Uterus (tissue), 4 donors: ENCODE measurements at places on chromosomes 4 and X.
A peak's percentile ranks its signal among the peaks of the same experiment; 100 is the strongest.

GRCh38 chr4:84726356-84726755, 143.4 kb downstream of the CDS1 start:
- no peak for DNase-seq

DNA sequence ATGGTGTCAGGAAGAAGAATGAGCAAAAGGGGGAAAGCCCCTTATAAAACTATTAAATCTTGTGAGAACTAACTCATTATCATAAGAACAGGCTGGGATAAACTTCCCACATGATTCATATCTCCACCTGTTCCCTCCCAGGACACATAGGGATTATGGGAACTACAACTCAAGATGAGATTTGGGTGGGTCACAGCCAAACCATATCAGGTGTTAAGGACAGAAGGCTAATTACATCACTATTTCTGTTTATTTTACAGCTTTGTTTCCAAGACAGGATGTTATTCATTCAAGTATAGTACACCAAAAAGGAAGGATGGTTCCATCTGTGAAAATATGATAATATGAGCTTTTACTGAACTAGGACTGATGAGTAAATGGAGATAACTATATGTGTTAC, 63.7 kb upstream of the ARSJ start:
- no peak for DNase-seq

GRCh38 chr4:114875630-114876029, 237.8 kb downstream of the NDST4 start:
- no peak for DNase-seq

- DNase-seq: no peak
Observed at GRCh38 chr4:80831383-80832361, 198.8 kb upstream of the BMP3 start.

DNA sequence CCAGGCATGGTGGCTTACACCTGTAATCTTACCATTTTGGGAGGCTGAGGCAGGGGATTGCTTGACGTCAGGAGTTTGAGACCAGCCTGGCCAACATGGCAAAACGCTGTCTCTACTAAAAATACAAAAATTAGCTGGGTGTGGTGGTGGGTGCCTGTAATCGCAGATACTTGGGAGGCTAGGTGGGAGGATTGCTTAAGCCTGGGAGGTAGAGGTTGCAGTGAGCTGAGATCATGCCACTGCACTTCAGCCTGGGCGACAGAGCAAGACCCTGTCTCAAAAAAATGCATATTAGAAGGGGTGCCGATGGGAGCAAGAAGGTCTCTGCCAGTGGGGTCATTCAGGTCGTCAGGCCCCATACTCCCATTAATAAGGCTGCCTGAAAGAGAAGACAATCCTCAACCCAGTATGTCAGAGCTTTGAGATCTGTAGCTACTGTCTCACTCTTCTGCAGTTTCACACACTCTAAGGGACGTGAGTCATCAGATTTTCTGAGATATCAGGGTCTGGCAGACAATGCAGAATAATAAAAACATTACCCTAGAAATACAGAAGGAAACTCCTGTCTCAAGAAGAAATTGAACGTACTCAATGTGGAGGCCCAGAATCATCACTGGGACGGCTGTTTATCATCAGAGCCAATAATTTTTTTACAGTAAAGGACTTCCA, 176.7 kb upstream of the FAT1 start:
- DNase-seq: no peak

DNA sequence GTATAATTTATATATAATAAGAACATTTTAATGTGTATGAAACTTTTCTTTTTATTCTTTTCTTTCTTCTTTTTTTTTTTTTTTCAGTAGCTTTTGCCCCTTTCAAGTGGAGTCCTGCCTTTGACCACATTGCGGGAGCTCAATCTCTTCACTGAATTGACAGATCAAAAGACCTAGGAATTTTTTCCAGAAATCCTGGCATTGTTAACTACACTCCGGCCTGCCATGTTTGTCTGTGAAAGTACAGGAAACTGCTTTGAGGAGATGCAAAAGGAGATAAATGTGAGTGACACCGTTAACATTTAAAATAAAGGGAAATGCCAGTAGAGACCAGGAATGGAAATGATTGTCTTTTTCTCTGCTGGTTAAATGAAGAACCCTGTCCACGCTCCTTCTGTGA, 159.3 kb upstream of the VCX3A start:
- no peak for DNase-seq

- DNase-seq: no peak
Observed at GRCh38 chrX:77776659-77777058, 9.4 kb downstream of the ATRX start.

GRCh38 chr4:86935853-86936733, 1.3 kb downstream of the AFF1 start:
- peak; percentile 87 for DNase-seq

DNA sequence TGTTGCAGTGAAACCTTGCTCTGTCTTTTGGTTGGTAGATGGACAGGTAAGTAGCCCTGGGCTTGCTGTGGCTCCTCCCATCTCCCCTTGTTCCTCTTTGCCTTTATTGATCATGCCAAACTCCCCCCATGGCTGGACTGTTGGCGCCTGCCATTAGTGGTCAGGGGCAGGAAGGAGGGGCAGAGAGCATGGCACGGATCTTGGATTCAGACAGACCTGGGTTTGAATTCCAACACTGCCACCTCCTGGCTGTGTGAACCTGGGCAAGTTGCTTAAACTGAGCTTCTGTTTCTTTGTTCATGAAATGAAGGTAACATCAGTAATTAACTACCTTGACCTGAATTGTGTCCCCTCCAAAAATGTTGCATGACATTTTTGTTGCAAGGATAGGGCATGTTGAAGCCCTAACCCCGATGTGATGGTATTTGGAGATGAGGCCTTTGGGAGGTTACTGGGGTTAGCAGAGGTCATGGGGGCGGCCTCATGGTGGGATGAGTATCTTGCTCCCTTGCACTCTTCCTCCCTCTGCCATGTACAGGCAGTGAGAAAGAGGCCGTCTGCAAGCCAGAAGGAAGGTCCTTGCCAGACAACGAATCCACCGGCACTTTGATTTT, 6.0 kb downstream of the SLC2A9 start:
- no peak for DNase-seq

DNA sequence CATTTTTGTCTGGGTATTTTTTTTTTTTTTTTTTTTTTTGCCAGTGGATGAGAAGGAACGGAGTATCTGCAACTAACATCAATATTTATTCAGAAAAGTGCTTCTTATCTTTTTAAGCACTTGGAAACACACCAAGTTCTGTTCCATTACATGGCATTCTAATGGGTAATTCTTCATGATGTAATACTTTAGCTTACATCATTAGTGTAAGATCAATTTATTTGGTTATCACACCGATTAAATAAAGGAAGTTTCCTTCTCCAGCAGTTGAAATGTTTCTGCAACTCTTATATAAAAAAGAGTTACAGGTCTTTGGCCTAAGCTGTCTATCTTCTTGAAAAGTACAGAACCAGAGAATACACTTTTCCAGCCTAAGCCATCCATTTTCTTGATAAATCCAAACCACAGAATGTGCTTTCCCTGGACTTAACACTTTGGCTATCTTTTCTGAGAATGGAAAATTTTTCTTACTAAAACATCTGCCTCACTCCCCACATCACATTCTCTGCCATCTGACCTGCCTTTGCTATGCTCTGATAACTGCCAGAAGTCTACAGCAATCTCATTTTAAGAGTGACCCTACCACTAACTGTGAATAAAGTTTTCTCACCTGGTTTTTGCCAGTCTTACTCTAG, 191.9 kb upstream of the MAB21L2 start:
- DNase-seq: no peak

- no peak for DNase-seq
Observed at GRCh38 chrX:120262859-120263708, 12.5 kb downstream of the ZBTB33 start.

- no peak for DNase-seq
Observed at GRCh38 chr4:24884902-24885301, 27.9 kb downstream of the CCDC149 start.

DNA sequence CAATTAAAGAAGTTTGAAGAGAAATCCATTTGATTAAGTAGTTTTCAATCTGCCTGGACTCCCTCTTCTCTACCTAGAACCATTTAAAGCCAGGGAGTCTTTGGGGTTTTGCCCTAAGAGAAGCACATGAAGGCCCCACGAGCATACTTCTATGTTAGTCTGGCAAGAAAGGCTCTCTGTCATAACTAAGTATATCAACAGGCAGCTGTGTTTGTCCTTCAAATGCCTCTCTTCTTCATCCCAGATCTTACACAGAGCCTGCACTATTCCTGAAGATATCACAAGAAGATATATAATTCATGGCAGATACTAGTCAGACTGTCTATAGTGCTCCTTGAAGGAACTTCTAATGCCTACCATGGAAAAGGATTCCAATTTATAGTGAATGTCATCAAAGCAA, 206.2 kb downstream of the PRDM5 start:
- no peak for DNase-seq

DNA sequence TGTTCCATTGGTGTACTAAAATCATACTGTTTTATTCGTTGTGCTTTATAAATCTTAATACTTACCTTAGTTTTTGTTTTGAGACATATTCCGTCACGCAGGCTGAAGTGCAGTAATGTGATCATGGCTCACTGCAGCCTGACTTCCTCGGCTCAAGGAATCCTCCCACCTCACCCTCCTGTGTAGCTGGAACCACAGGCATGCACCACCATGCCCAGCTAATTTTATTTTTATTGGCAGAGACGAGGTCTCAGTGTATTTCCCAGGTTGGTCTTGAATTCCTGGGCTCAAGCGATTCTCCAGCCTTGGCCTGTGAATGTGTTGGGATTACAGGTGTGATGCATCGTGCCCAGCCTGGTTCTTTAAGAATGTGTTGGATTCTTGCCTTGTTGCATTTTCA, 24.4 kb upstream of the DCK start:
- no peak for DNase-seq

DNA sequence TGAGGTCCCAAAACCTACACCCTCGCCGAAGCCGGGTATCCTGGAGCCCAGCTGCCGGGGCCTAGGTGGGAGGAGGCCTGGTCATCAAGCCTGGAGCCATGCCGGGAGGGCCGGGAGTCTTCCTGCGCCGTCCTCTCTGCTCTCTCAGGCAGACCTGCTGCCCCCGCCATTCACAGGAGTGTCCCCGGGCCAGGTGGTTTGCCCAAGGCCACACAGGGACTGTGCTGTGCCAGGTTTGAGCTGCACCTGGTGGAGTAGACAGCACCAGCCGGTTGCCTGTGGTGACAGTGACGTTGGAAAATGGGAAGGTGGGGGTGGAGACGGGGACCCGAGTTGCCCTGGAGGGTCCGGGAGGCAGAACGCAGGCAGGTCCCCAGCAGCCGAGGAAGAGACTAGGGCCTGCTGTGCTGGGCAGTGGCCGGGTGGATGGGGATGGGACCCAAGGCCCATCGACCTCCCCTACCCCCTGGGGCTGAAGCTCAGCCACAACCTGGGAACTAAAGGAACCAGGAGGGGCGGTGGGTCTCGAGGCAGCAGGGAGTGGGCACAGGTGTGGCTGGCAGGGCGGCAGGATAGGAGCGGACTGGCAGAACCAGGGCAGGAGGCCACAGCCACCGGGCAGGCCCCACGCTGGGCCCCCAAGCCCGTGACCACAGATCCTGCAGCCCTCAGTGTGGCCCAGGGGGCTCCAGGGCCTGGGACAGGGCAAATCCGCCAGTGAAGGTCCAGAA, 9.5 kb downstream of the DOK7 start:
- DNase-seq: no peak

- no peak for DNase-seq
Observed at GRCh38 chrX:97021680-97022079, 138.0 kb downstream of the RPA4 start.

DNA sequence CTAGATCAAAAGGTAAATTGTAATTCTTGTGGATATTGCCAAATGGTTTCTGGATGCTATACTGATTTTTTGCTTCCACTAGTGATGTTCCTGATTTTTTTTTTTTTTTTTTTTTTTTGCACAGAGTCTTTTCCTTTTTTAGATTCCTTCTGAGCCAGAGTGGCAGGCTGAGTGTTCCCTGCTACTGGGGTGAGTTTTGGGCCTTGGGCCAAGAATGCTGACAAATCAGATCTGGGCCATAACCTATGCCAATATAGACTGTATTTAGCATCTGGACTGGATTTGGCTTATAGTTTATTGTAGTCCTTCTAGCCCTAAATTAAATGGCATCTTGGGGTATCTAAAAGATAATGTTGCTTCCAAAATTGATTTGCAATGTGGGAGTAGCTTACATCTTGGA, 52.8 kb downstream of the REPS2 start:
- DNase-seq: no peak

GRCh38 chr4:140637836-140638235, 69.1 kb upstream of the UCP1 start:
- no peak for DNase-seq

DNA sequence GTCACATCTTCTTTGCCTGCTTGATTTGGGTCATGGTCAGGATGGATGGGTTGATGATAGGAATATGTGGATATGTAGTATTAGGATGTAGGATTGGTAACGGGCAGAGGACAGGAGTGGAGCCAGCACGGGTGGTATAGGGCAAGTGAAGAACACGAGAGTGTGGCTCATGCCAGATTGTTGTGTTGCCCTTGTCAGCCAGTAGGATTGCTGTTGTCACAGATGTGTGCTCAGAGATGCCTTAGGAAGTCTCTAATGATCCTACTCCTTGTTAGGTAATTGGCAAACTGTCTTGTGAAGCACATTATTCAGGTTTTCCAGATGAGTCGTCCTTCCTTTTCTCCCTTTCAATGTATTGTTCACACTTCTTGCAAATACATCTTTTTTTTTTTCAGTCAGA, 5.5 kb downstream of the ATP10D start:
- DNase-seq: no peak

DNA sequence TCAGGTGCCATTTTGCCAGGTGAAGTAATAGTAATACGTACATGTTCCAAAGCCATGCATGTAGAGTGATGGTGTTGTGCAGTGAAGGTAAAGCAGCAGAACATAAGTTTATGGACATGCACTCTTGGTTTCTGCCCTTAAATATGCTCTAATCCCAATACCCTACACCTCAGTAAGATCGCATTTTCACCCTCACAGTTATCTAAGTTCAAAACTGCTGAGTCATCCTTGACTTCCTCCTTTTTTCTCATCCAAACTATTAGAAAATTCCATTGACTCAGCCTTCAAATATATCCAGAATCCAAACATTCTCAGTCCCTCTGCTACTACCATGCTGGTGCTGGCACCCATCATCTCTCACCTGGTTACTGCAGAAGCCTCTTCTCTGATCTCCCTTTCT, 652.9 kb upstream of the IGFBP7 start:
- DNase-seq: no peak

DNA sequence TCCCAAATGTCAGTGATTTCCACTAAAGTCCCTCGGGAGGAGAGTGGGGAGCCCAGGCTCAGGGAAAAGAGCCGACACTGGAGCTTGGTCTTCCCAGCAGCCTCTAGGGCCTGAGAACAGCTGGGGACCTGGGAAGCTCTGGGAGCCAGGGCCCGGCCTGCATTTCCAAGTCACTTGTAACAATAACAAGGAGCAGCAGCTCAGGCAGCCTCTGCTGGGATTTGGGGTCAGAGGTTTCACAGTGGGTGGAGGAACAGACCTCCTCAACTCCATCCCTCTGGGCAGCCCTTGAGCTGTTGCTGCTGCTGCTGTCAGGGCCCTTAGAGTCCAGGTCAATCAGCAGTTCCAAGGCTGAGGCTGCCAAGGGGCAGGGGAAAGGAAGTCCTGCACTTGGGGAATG, 11.1 kb downstream of the STARD8 start:
- DNase-seq: peak; percentile 30

GRCh38 chr4:17489123-17489522, 22.8 kb downstream of the QDPR start:
- no peak for DNase-seq

GRCh38 chr4:48033825-48034413, 17.3 kb downstream of the NIPAL1 start:
- no peak for DNase-seq

- DNase-seq: peak; percentile 84
Observed at GRCh38 chrX:135974279-135974856, 580 bp upstream of the MMGT1 start.
